Activated T-helper 1 cell treated with Interleukin-2 at 50 U/mL for 16 hours (primary cell): ENCODE measurements at places on chromosomes 12 and 14.

DNA sequence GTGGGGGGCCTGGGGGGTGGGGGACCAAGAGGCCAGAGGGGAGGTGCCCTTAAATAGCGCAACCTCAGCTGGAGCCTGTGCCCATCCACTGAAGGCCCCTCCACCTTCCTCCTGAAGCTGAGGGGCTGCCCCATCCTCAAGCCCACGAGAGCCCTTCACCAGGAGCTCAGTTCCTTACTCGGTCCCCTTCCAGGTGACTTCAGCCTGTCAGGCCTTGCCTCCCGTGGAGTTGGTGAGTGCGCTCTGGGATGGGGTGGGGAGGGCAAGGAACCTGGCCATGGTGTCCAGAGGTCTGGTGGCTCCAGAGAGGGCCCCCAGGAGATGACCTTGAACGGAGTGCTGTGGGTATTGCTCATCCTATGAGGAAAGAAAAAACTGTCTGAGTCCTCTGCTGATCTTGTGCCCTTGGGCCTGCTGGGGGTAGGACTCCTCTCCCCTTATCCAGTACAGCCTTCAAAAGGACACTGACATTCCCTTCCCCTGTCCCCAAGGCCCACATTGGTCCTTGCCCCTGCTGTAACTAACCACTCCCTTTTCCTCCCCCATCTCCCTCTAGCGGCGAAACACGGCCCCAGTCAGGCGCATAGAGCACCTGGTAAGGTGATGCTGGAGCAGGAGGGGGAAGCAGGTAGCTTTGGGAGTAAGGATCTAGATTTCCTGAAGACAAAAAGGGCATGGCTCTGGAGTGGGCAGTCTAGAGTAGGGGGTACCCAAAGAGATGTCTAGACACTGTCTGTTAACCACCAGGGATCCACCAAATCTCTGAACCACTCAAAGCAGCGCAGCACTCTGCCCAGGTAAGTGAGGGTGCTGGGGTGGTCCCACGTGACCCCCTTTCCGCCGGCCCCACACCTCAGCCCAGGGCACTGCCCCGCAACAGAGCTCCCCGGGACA is 3.6 kb downstream of the TNS2 start:
- DNase-seq: peak; percentile 30

DNA sequence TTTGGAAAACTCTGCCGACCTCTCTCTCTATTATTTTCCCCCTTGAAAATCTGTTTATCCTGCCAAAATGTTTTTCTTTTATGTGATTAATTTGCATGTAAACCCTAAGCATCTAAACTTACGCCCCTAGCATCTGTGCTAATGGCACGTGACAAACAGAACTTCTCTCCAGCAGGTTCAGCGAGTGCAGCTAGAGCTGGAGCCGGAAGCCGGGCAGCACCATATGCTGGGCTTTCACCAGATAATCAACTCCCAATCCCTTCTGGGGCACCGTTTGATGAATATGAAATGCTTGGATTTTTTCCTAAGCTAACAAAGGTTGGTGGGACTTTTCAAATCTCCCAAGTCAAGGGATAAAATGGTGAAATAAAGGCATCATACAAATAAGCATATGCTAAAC is 667.5 kb upstream of the TMEM132C start:
- DNase-seq: no peak

DNA sequence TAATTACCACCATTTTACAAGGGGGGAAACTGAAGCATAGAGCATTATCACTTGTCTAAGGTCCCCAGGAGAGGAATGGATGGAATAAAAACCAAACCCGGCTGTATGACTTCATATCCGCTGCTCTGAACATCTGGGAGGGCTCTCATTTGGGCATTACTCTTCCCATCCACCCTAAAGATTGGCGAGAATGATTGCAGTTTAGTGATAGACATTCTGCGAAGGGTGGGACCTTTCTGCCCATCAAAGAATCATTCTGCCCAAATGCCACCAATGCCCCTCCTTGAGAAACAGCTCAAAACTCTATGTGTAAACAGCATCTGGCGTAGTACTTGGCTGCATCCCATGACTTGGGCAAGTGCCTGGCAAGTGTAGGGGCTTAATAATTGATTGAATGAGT is 11.6 kb downstream of the CHST11 start:
- DNase-seq: no peak

DNA sequence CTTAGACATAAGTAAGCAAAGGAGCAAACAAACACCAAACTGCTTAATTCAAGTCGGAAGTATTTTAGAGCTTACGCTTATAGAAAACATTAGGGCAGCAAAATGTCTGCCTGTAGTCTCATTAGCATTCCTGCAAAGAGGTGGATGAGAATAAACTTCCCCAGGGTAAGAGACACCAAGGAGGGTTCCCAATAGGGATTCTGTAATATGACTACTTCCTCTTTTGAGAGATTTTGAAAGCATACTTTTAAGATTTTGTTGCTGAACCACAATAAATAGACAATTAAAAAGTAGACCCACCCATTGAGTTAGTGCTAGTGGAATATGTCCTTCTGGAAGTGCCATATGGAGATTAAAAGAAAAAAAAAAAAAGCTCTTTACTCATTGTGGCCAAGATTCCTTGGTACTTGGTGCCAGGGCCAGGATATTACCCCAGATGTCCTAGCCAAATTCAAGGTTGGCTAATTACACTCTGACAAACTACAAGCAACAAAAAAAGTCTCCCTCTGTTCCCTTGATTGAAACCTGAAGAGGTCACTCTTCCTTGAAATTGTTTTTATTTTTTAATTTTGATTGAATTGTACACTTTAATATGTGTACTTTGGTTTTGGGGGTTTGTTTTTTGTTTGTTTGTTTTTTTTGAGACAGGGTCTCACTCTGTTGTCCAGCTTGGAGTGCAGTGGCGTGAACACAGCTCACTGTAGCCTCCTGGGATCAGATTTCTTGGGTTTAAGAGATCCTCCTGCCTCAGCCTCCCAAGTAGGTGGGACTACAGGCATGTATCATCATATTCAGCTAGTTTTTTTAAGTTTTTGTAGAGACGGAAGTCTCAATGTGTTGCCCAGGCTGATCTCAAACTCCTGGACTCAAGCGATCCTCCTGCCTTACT is 8.7 kb downstream of the CLIP1 start:
- DNase-seq: no peak

DNA sequence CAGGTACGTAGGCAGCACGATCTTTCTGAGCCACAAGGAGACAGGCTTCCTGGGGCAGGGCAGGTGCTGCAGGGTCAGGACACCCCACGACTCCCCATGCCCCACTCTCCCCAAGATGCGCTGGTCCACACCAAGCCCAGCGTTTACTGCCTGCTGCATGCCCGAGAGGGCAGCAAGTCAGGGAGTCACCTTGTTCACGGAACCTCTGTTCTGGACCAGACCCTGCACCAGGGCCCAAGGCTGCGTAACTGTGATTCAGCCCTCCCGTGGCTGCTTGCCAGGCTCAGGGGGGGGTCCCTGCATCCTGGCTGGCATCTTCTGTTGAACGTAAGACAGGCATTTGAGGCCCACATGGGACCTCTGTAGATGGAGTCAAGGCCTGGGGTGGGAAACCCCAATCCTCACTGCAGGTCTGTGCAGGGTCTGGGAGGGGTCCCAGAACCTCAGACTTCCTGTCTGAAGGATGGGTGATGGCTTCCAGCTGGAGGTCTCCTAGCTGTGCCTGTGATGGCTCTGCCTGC is 228.6 kb upstream of the RTL1 start:
- DNase-seq: no peak

DNA sequence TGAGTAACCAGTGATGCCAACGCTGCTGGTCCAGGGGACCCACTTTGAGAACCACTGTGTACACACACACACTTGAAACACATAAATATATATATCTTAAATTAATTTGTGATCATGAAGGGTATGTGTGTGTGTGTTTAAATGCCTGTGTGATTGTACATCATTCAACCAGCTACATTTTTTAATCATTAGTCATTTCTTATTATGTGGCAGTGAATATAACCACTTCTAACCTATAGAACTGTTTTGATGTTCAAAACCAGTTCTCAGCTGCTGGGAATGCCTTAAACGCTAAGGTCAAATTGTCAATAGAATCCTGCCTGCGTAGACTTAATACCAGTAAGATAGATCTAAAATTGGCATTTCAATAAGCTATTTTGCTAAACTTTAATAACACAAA is 330.0 kb downstream of the SYT1 start:
- no peak for DNase-seq

DNA sequence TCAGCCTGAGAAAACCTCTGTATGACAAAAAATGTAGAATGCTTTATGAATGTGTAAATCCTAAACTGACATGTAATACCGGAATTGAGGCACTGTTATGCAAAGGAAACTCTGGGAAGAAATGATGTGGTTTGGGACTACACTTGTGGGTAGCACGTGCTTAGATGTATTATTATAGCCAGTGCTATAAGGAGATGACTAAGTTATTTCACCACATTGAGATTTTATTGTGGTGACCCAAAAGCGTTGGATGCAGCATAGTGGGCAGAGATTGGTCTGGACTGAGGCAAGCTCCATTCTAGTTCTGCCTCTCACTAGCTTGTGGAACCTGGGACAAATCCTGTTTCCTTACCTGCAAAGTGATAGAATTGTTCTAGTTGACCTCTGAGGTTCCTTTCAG is 172.2 kb downstream of the SNAPC1 start:
- no peak for DNase-seq

- DNase-seq: no peak
These were observed 37.8 kb downstream of the MYO1H start for GRCh38 chr12:109385339-109386058.

- no peak for DNase-seq
These were observed 64.8 kb downstream of the CCDC60 start for GRCh38 chr12:119399301-119399700.

DNA sequence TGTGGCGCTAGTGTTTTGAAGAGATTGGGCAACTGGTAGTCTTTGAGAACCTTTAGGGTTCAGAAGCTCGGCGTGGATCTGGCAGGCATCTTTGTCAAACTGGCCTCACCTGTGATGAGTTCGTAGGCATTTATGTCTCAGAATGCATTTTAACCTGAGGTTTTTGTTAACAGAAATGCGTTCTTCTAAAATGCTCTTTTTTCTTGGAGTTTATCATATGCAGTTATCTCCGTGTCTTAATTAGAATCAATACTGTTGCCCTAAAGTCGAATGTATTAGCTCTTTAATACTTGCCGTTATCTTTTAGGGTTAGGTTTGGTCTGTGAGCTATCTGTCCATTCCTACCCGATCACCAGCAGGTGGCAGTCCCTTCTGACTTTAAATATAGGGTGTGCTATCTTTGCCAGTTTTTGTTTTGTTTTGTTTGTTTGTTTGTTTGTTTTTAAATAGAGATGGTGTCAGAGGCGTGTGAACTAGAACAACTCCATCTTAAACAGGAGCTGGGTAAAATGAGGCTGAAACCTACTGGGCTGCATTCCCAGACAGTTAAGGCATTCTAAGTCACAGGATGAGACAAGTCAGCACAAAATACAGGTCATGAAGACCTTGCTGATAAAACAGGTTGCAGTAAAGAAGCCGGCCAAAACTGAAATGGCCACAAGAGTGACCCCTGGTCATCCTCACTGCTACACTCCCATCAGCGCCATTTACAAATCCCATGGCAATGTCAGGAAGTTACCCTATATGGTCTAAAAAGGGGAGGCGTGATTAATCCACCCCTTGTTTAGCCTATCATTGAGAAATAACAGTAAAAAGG is 1.4 kb downstream of the ATF1 start:
- no peak for DNase-seq

DNA sequence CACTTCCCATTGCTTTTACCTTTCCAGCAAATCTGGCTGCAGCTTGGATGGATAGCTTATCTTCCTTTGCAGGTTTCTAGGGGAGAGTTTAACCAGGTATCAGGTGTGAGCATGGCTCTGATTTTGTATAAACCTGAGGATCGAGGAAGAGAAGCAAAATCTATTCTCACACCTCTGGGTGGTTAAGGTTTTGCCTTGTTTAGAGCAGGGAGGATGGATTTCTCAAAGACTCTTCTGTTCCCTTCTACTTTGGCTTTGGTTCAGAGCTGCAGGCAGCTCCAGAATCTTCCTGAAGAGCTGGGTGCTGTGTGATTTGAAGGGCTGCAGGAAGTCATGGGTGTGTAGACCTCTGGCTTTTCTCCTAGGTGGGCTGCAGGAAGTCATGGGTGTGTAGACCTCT is 1.7 kb downstream of the JDP2 start:
- no peak for DNase-seq

DNA sequence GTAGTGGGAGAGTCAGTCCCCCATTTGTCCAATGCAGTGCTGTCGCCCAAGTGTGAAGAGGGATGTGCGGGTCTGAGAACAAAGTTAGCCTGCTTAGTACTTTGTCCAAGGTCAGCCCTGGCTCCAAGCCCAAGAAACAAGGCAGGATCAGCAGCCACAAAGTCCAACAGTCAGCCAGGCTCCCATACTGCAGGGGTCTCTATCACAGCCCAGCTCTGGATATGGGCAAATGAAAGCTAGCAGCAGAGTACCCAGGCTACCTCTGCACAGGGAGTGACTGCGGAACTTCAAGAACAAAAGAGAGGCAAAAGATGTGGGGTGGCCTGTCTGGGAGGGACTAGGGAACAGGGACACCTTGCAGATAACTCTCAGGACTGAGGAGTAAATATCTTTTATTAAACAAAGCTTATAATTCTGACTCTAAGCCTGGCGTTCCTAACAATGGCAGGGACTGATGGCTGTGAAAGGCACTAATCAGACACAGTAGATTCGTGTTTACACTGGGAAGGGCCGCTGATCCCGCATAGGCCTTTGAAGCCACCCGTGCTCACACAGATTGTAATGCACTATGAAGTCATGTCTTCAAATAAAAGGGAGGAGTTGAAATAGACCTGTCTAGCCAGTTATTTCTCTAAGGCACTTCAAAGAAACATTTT is 91.0 kb upstream of the EEA1 start:
- DNase-seq: no peak

DNA sequence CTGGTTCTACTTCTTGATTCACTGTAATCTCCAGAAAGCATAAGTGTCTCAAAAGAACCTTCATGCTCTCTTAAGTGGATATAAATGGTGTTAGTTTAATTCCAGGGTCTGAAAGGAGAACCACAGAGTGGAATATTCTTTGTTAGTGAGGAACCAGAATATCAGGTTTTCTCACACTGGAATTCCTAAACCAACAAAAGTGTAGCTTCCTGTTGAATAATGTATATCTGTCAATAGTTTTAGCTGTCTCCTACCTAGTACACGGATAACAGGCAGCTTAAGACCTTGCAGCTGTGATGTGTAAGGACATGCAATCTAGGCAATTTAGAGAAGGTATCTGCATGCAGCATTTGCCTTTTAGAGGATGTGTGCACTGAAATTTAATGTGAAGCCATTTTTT is 24.0 kb downstream of the LRIG3 start:
- no peak for DNase-seq

DNA sequence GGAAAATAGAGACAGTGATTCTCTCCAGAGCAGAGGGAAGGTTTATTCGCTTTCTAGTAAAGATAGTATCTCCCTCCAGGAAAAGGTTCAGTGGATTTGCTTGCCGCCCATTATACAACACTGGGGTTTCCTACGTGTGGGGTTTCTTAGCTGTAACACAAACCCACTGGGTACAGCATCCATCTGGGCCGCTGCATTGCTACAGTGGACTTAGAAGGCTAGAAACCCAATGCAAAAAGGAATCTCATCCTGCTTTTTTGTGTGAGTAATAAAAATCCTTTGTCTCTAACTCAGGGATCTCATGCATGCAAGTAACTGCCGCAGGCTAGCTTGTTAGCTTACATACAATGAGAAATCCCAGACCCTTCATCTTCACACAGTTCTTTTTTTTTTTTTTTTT is 67.1 kb upstream of the BCL2L14 start:
- DNase-seq: no peak
